NCI-H526 (cell line): ENCODE measurements at places on chromosomes 13 and 19.

GRCh38 chr13:28542804-28543203, 47.9 kb upstream of the FLT1 start:
- DNase-seq: no peak

GRCh38 chr13:24692561-24692960, 12.4 kb downstream of the ATP12A start:
- no peak for DNase-seq

- no peak for DNase-seq
Observed at GRCh38 chr19:33674626-33675367, 53.0 kb downstream of the CHST8 start.

GRCh38 chr13:33312861-33313212, 27.3 kb upstream of the STARD13 start:
- DNase-seq: no peak

GRCh38 chr13:28707629-28708427, 10.9 kb downstream of the SLC46A3 start:
- DNase-seq: peak; percentile 97

DNA sequence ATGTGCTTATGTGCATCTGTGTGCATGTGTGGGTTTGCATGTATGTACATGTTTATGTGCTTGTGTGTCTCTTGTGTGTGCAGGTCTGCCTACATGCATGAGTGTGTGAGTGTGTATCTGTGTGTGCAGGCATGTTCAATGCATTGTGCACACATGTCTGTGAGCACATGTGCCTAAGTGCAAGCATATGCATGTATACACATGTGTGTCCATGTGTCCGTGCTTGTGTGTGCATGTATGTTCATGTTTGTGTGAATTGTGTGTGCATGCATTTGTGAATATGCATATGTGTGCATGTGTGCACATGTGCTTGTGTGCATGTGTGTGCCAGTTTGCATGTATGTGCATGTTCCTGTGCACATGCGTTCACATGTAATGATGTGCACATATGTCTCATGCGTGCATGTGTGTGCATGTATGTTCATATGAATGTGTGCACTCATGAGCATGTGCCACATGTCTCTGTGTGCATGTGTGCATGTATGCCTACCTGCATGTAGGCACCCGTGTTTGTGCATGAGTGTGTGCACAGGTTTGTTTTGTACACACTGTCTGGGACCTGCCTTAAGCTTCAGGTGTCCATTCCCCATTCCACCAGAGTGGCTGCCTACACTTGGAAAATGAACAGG, 32.1 kb upstream of the PTPRS start:
- no peak for DNase-seq
